ENCODE measurements at places on chromosomes 12 and 14. TPM values are rescaled to one million over a fixed set of nuclear protein-coding genes. Genes with fewer than 3 reads are reported as not detected.

DNA sequence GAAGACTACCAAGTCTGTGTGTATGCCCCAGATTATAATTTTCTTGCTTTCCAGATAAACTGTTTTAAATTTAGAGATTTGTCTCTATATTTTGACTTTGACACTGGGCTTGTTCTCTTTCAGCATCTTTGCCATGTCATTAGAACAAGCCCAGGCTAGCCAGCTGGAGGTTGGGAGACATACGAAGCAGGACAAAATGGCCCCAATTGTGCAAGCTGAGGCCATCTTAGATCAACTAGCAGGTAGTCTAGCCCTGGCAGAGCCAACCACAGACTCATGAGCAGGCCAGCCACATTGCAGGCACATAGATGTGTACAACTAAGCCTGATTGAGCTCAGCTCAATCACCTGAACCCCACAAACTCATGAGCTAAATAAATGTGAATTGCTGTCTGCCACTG, 321.4 kb downstream of the ATP23 start:
- DNase-seq = no peak

DNA sequence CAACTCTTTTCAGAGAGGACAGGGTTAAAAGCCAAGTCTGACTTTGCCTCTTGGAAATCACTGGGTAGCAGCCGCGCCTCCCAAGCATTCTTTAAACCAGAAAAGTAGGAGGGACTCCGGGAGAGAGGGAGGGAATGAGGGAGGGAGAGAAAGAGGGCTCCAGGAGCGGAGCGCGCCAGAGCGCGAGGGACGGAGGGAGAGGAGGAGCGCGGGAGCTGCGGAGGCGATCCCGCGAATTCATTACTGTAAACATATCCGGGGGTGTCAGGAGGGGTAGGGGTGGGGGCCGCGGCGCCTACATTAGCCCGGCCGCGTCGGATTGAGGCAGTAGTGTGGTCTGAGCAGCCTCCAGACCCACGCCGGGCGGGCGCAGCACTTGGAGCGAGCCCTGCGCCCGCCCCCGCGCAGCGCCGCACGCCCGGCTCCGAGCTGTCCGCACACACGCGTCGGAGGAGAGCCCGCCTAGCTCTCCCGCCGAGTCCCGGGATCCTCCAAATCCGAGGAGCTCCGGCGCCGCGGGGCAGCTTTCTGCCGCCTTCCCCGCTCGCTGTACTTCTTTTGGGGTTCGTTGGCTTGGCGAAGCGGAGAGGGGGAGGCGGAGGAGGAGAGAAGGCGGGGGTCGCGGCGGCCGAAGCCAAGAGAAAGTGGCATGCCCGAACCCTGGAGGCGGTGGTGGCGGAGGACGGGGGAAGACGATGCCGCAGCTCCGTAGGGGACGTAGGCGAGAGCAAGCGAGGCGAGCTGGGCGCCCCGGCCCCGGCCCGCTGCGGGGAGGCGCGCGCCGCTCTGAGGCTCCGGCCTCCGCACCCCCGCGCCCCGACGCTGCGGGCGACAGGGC, 3.3 kb downstream of the FLRT2 start:
- peak; percentile 90 for DNase-seq

Gene SERPINA12
- not detected for total RNA-seq

Gene RERG
- not detected for total RNA-seq

DNA sequence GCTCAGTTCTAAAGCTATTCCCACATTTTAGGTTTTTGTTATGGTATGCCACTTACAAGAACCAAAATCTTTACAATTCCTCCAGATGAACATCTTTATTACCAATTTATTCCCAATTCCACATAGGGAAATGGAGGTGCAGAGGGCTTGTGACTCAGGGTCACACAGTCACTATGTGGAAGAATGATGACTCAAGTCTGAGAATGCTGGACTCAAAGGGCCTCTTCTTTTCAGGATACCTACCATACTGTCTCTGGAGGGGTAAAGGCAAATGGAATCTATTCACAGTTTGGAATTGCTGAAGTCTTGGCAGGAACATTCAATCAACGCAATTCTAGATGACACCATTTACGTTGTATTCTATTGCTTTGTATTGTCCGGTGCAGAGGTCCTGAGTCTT, 48.2 kb upstream of the MANSC4 start:
- DNase-seq = no peak

Gene KRT8
- total RNA-seq = 244 TPM

DNA sequence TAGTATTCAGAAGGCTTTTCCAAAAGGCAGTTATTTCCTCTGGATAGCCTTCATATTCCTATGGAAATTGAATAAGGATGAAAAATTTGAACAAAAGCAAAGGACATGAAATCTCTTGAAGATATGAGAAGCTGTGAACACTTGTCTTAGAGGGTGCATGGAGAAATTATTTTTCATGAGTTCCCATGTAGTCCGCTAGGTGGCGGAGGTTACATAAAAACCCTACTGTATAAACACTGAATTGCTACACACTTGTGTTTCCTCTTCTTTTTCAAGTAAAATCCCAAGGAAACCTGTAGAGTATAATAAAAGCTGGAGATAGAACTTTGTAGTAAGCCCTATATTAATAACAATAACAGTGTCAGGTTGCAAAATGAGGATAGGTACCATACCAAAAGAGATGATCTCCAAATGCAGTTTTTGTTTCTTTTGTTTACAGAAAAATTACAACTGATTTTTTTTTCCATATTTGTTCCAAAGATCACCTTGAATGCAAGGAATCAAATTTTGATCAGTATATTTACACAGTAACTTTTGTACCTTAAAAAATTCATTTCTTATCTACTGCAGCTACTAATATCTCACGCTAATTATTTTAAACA, 37.8 kb upstream of the OR4E1 start:
- DNase-seq = no peak

- DNase-seq = no peak
These were observed 9.4 kb downstream of the EP400 start for GRCh38 chr12:131959116-131959515.

GRCh38 chr12:132926415-132926833, 29.7 kb downstream of the ZNF605 start:
- no peak for DNase-seq

- no peak for DNase-seq
These were observed 37.7 kb downstream of the SPATS2 start for GRCh38 chr12:49404956-49405355.

GRCh38 chr12:8018666-8019581, 13.6 kb upstream of the FOXJ2 start:
- DNase-seq = peak; percentile 97

Gene GPR65
- not detected for total RNA-seq

Gene CLEC6A
- total RNA-seq = 0.17 TPM

Gene POTEG
- not detected for total RNA-seq

DNA sequence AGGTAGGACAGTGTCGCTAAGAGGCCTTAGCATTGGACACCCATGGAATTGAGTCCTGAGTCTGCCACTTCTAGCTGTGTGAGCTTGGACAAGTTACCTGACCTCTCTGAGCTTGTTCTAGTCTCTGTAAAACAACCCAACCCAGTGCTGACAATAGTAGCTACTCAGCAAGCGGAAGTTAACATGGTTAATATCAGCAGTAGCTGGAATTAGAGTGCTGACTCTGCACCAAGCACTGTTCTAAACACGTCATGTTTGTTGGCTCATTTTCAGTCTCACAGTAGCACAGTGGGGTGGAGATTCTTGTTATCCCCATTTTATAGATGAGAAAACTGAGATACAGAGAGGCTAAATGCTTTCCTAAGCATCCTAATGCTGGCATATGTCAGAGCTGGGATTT, 47.5 kb upstream of the RIN3 start:
- DNase-seq = no peak

- DNase-seq = no peak
These were observed 68.0 kb upstream of the POC1B start for GRCh38 chr12:89593873-89594272.

- DNase-seq = no peak
These were observed 128.0 kb downstream of the RFLNA start for GRCh38 chr12:124422570-124423523.

Gene ABHD12B
- 42.4 TPM for total RNA-seq

Gene KCNK10
- 0.29 TPM for total RNA-seq

DNA sequence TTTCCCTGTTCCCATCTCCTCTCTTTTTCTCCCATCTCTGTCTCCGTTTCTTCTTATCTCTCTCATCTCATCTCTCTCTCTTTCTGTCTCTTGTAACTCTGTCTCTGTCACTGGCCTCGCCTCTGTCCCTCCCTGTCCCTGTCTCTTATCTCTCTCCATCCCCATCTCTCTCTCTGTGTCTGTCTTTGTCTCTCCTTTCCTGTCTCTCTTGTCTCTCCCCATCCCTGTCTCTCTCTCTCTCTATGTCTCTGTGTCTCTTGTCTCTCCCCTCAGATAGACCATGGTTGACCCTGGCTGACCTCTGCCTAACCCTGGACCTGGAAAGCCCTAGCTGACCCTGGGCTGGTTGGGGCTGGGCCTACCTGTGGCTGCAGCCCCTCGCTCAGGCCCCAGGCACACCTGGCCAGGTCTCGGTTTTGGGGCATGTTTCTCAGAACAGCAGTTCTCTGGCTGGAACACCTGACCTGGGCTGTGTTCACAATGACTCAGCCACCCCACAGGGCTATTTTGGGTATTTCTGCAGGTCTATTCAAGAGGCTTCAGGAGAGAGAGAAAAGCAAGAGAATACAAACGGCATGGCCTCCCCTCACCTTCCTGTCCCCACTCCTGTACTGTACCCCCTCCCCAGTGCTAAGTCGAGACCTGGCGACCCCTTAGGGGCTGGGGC, 174.4 kb downstream of the TMEM121 start:
- DNase-seq = no peak
